KBM-7 (cell line): ENCODE measurements at places on chromosomes 3 and 15.

DNA sequence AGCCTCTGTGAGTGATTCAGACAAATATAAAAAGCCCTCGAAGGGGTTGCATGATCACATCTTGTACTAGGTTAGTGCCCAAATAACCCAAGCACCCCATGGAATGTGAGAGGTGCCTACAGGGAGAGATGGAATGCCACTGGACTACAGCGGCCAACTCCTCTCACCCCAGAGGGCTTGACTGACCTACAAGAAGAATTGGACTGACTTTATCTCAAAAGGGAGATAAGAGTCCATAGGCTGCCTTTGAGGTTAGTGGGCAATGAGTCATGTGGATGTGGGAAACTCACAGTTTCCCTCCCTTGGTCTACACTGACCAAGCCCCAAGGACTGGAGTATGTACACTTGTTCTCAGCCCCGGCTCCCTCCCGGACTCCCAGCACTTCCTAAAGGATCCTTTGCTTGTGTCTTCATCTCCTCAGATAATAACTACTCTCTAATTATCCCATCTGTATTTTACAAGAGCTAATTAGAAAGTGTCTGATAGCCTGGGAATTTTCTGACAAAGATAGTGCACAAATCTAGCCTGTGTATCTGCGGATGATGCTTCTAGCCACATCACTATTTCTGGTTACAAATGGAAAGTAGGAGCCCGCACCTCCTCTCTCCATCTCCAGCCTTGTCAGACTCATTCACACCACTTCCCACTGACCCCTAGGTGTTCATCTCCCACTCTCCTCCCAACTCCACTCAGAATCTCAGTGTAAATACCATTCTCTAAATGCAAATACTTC is 547.8 kb upstream of the TBL1XR1 start:
- DNase-seq, result no peak

DNA sequence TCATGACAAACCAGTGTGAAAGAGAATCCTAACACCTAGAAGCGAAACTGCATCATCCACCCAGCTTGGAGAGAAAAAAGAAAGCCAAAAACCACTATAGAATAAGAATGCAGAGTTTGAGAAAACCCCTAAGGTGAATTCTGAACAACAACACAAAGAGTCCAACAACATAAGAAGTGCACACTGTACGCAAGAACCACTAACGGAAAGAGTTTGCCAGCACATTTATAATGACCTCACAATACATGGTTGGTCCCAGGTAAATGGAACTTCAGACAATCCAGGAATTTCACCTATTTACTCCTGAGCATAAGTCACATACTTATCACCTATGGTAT is 128.3 kb upstream of the BHLHE40 start:
- no peak for DNase-seq

DNA sequence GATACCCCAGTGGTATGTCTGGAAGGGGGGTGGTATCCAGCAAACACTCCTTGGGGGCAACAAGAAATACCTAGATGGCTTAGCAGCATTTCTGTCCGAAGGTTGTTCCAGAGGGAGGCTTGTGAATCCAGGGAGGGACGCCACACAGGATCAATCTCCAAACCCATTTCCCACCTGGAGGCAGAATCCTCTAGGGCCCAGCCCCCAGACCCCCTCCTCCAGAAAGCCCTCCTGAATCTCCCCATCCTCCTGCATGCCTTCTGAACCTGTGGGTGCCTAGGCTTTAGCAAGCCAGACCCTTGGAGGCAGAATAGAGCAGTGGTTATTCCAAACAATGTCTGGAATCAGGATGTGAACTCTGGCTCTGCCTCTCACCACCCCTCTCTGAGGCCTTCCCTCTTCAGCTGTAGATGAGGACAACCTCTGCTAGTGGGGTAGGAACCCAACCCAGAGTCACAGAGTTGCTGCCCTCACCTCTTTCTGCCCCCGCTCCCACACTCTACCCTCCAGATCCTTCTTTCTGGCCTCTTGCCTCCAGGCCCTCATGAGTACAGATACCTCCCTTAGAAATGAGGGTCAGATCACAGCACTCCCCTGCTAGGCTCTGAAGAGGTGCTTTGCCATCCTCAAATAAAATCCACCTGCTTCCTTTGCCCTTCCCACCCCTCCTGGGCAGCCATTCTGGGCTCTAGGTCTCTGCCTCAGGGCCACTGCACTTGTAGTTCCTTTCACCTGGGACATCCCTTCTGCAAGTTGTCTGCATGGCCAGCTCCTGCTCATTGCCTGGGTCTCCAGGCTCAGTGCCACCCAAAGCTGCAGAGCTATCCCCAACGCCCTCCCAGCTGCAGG is 8.1 kb downstream of the CISH start:
- peak; percentile 45 for DNase-seq

GRCh38 chr3:103059432-103059831 is 624.6 kb downstream of the ZPLD1 start:
- DNase-seq, result no peak

DNA sequence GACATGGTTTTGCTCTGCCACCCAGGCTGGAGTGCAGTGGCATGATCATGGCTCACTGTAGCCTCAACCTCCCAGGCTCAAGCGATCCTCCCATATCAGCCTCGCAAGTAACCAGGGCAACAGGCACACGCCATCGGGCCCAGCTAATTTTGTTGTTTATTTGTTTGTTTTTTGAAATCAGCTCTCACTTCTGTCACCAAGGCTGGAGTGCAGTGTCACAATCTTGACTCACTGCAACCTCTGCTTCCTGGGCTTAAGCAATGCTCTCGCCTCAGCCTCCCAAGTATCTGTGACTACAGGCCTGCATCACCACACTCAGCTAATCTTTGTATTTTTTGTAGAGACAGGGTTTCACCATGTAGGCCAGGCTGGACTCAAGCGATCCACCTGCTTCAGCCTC is 26.3 kb upstream of the PLCH1 start:
- DNase-seq, result no peak

DNA sequence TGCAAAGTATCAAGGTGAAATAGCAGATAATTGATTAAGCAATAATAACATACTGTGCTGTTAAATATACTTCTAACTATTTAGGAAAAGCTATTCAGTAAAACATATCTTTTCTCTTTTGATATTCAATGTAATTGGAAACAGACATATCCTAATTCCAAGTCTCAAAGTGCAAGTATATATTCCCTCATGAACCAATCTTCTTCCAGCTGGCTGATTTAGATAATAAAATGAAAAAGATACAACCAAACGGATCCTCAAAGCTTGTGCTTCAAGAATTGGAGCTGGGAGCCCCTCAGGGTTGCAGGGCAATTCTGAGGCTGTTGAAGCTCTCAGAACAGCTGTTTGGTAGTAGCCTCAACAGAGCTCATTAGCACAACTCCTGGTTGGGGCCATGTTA is 236.6 kb downstream of the ZIC1 start:
- DNase-seq, result no peak

DNA sequence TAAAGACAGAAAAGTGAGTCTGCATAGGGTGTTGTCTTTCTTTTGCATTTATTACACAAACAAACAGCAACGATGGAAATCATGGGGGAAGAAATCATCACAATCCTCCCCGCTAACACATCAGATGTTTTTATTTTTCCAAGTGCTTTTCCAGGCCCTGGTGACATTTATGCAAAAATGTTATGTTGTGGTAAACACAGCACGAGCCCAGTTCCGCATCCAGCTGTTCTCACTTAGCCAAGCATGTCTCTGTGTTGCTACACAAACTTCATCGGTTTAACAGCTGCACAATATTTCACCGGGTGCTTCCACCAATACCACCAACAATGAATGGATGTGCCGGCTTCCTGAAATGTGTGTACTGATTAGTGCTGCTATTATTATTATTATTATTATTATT is 53.7 kb upstream of the ABHD17C start:
- DNase-seq, result no peak

- no peak for DNase-seq
Measured at GRCh38 chr3:118001380-118001779, 1033.3 kb downstream of the IGSF11 start.

DNA sequence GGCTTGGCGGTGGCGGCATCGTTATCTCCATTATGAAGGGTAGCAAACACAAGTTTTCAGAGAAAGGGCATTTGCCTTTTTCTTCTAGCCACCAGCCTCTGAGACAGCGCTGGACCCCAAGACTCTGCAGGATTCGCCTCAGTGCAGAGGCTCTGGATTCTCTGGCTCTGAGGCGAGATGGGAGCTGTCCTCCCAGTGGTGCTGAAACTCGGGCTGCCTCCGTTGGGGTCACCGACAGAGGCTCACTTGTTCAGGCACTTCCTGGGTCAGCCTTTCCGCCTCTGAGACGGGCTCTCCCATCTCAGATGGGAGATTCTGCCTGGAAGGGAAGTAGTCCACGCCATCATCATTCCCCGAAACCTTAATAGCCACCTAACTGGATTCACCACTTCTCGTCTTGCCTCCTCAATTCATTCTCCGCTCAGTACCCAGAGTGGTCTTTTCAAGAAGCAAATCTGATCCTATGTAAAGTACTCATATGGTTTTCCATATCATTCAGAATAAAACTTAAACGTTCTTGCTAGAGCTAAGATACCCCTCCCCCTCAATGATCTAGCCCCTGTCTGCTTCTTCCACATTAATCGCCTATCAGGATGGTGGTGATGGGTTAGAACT is 76.9 kb downstream of the RHCG start:
- peak; percentile 56 for DNase-seq

DNA sequence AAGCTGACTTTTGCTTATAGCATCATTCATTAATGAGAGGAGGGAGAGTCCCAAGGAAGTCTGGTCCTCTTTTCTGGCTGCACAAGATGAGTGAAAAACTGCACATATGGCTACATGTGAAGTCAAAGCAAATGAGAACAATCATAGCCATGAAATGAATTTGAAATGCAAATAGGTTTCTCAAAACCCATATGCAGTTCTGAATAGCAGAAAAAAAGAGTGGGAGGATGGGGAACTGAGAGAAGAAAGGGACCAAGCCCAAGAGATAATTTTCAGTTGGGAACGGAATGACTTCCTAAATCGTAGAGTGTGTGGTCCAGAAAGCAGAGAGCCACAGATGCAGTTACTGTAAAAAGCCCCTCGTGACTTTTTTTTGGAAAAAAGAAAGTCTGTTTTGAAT is 66.3 kb downstream of the GTPBP8 start:
- no peak for DNase-seq

GRCh38 chr3:119652306-119653033 is 7.9 kb downstream of the POPDC2 start:
- peak; percentile 59 for DNase-seq

DNA sequence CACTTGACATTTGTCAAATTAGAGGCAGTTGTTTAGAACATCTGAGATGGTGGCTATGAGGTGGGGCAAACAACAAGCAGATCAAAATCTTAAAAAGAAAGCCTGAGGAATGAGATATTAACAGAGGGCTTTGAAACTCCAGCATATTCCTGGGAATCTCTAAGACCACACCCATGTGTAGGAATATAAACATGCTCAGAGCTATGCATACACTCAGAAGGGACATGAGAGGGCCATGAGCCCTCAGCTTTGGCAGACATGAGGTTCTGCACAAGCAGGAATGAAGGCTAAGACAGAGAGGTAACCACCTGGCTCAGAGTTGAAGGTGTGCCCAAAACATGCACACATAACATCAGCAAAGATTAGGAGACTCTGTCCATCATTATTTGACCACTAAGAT is 37.9 kb downstream of the ATP10A start:
- no peak for DNase-seq

GRCh38 chr3:177357352-177358090 is 160.2 kb upstream of the TBL1XR1 start:
- peak; percentile 65 for DNase-seq

DNA sequence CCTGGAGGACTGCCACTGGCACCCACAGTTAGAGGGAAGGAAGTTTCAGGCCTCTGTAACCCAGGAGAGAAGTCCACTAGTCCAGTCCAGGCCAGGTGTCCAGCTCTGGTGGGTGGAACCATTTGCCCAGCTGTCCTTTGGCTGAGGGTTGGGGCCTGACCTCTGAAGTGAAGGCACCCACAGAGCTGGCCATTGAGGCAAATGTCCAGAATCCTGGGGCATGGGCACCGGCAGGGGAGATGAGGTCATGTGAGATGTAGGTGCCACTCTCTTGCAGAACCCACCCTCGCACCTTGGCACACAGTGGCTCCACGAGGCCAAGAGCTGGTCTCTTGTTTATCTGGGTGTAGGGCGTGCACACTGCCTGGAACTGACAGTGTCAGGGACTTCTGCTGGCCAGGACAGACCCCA is 162.8 kb downstream of the SMAD6 start:
- no peak for DNase-seq

- DNase-seq, result no peak
Measured at GRCh38 chr3:134339331-134339730, 34.9 kb downstream of the AMOTL2 start.

- no peak for DNase-seq
Measured at GRCh38 chr3:176068750-176069149, 1128.5 kb downstream of the TBL1XR1 start.

- no peak for DNase-seq
Measured at GRCh38 chr3:123658118-123658851, 73.4 kb upstream of the HACD2 start.

DNA sequence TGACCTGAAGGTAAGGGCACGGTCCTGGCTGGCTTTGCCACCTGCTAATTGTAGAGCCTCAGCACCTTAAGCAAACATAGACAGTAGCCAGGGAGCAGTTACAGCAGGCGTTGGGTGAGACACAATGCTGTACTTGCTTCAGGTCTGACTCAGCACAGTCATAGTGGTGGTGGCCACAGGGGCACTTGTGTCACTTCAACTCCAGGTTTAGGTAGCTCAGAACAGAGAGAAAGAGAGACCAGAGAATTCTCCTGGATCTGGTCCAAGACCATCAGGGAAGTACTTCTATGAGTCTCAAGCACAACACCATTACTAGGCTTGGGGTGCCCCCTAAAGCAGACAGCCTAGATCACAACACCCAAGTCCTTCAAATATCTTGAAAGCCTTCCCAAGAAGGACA is 204.4 kb downstream of the OTOL1 start:
- no peak for DNase-seq

DNA sequence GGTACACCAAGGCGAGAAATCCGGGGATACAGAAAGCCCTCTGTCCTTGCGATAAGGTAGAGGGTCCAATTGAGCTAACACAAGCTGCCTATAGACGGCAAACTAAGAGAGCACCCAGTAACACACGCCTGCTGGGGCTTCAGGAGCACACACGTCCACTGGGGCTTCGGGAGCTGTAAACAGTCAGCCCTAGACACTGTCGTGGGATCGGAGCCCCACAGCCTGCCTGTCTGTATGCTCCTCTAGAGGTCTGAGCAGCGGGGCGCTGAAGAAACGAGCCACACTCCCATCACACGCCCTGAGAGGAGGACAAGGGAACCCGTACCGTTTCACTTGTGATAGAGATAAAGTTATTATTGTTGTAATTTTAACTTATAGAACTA is 486 bp downstream of the SAMMSON start:
- DNase-seq, result no peak

- no peak for DNase-seq
Measured at GRCh38 chr3:113560271-113560670, 27.9 kb downstream of the SIDT1 start.

DNA sequence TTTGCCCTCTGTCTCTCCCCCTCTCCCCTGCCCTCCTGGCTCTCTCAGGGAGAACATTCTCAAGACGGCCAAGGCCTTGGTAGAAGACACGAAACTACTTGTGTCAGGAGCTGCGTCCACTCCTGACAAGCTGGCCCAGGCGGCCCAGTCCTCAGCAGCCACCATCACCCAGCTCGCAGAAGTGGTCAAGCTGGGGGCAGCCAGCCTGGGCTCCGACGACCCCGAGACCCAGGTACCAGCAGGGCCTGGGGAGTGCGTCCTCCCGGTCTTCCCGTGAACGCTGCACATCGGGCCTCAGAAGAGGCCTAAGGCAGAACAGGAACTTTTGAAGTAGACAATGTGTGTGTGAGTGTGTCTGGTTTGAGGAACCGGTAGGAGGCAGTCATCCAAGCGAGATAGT is 245.4 kb upstream of the TPM1 start:
- no peak for DNase-seq
